ENCODE measurements at places on chromosomes 1 and 21.
A peak's percentile ranks its signal among the peaks of the same experiment; 100 is the strongest.

GRCh38 chr1:26477446-26478152 lies 5.4 kb downstream of the HMGN2 start:
- no peak for DNase-seq

- DNase-seq: no peak
These were observed 83.4 kb upstream of the ARHGEF16 start for GRCh38 chr1:3370856-3371703.

DNA sequence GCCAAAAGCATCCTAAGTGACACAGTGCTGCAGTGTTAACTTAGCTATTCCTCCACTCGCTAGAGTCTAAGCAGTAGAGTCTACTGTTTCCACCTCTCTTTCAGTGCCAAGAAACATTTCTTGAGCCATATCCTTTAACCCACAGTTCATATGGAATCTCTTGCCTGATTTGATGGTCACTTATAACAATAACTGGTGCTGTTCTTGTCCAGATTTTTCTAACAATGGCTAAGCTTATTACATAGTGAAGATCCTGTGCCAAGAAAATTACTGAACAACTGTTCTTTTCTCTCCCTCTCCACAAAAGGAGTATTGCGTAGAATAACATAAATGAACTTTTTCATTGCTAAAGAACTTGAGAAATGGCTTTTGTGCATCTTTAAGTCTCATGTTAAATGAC lies 121.3 kb downstream of the CDC7 start:
- DNase-seq: no peak

DNA sequence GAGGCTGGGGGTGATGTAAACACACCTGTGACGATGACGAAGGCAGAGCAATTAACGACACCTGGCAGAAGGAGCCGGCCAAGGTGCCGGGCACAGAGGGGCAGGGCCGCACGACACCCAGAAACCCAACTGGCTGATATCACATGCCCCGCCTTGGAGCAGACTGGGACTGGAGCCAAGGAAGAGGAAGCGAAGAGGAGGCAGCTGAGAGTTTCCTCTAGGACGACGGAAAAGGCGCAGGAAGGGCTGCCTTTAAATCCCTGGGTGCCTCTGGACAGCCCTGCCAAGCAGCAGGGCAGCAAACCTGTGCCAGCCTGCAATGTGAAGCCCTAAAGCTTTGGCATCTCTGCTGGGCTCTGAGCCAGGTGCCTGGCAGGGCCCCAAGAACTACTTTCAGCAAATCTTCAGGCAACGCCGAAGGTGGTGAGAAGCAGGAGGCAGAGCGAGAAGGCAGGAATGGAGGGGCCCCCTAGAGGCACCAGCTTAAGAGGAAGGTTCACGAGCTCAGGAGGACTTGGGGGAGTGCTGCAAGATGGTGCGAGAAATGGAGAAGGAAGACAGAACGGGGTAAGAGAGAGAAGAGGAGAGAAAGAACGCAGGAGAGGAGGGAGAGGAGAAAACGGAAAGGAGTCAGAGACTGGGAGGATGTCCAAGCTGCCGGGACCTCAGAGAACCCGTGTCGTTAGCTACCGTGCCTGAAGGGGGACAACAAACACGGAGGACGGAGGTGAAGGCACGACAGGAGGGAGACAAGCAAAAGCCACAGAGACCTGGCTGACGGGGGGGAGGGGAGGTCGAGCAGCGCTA lies 25.3 kb upstream of the PEF1 start:
- DNase-seq: no peak

DNA sequence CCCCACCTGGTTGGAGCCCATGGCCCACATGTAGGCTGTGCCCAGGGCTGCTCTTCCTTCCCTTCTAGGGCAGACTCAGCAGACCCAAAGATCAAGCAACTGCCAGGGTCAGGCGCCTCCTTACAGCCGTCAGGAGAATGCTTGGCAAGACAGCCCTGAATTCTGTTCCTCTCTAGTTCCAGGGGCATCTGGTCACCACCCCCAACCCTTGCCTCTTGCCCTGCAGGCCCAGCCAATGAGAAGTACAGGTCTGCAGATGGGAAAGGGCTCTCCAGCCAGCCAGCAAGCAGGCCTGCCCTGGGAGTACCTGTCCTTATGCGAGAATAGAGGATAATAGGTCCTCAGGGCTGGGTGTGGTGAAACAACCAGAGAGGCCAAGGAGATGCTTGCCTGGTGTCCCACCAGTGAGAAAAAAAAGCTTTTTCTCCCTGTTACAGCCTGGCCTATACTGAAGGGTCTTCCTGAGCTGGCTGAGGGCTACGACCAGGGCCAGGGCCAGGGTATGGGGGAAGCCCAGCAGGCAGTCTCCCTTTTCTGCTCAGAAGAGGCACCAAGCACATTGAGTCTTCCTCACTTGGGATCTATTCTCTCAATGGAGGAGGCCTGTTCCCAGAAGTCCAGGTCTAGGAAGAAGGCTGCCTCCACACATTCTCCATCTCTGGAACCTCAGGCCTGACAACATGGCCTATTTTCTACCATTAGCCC lies 31.4 kb downstream of the NAV1 start:
- no peak for DNase-seq

GRCh38 chr1:30225357-30225756 lies 498.0 kb downstream of the MATN1 start:
- DNase-seq: peak; percentile 8

DNA sequence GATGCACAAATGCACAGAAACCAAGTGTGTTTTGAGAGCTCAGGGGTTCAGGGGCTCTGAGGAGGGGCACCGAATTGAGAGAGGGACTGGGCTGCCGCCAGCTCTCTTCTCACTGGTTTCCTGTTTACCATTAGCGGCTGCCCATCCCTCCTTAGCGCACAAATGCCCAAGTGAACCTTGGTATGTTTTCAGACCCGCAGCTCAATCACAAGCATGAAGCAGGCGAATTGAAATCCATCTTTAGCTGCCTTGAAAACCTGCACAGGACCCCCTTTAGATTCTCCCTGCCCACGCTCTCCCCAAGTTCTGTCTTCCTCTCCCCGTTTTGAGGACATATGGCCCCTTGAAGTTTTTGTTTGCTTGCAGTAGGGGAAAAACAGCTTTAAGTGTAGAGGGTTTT lies 61.1 kb upstream of the ACOT11 start:
- peak; percentile 54 for DNase-seq

DNA sequence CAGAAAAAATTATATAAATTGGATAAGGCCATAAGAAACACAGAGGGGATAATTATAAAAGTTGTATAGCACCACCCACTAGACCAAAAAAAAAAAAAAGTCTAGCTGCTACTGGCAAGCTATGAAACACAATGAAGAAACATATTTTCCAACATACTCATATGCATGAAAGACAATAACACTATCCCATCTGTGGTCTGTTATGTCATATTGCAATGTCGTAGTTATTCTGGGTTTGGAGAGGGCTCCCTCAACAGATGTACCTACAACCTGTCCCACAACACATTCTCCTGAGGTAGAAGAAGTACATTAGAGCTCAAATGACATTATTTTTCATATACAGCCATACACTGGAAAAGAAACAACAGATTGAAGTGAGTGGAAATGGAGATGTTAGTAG lies 517.6 kb upstream of the ADGRL4 start:
- no peak for DNase-seq

- no peak for DNase-seq
These were observed 81.4 kb downstream of the VAV3 start for GRCh38 chr1:107883562-107883961.

DNA sequence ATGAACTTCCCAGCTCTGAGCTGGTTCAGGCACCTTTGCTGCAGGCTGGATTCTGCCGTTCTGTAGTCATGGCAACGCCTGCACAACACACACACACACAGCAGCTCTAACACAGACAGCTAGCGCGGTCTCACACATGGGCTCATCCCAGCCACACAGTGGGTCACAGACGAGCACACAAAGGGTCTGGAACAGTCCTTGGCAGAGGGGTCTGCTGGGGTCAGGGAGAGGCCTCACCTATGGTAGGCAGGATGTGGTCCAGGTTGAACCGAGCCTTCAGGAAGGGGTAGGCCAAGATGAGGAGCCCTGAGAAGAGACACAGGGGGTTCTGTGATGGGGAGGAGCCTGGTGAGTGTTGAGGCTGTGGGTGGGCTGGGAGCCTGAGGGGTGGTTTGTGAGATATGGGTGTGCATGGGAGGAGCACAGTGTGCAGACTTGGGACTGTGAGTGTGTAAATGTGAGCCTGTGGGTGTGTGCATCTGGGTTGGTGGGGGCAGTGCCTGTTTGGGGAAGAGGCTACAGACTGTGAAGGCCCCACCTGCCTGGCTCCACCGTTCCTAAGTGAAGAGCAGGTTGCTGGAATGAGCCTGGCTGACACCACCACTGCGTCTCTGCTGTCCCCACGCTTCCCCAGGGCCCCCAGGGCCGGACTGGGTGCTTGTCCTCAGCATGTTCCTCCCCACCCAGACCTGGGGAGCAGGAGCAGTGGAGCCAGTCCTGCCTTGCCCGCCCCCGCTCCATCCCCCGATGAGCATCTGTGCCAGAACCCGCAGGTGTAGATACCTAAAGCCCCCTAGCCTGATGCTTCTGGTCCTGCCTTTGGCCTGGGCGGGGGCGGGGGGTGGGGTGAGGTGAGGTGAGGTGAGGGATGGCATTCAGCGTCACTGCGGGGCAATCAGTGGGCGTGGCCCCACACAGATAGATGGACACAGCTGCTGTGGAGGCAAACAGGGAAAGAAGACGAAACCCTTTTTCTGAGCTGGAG lies 1.5 kb downstream of the KNCN start:
- DNase-seq: peak; percentile 86

DNA sequence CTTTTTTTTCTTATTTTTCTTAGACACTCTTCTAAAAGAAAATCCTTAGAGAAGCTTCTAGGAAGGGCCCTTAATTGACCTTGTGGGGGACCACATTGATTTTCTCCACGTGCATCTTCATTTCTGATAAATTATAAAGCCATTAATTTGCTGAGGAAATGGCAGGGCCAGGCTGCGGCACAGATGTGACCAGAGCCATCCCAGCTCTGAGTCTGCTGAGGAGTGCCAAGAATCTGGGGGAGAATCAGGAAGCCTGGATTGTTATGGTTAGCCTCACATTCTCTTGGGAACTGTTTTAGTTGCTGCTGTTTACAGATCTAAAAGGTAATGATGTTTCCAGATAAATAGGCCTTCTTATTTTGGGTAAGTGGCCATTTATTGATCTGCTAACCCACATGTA lies 16.2 kb downstream of the PROX1 start:
- no peak for DNase-seq

- DNase-seq: no peak
These were observed 310.3 kb upstream of the VAMP3 start for GRCh38 chr1:7460807-7461206.

GRCh38 chr1:201471772-201472171 lies 2.8 kb upstream of the PHLDA3 start:
- no peak for DNase-seq

DNA sequence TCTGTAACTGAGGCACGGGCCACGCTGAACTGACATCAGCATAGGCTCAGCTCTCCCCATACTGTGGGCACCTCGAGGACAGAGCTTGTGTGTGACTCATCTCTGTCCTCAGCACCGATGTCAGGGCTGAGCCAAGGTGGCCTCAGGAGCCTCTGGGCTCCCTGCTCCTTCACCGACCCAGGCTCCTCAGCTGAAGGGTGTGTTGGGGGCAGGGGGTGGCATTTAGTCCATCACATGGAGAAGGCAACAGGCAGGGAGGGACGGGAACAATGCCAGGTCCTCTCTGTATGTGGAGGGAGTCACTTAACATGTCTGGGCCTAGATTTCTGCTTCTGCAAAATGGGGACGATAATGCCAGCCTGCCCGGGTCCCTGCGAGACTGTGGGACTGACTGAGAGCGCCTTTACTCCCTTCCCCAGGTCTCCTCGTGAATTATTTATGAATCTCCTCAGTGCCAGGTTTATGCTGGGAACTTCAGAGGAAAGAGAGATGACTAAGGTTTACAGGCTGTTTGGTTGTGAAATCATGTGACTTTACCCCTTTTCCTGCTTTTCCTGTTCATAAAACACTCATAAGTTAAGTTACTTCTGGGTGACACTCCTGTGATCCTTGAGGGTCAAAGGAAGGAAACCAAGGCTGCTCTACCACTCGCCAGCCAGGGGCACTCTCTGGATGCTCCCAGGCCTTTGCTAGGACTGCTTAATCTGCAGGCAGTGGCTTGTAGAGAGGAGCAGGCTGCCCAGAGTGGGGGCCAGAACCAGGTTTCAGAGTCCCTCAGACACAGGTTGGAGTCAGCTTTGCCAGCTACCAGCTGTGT lies 16.2 kb downstream of the TTC39A start:
- no peak for DNase-seq

DNA sequence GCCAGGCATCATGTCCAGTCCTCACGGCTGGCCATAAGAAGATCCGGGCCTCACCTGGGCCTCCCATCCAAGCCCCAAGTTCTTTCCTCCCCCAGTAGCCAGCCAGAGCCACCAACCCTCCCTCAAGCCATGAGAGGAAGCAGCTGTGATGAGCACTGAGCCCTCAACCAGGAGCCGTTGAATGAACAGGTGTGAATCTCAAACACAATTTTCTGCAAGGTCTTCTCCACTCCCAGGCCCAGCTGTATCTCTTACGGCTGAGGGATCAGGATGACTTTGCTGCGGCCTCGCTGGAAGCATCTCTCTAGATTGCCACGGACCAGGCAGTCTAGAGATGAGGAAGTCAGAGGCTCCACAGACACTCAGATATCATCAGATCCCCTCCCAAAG lies 9.8 kb upstream of the CLDN14 start:
- DNase-seq: no peak

GRCh38 chr1:45033356-45033755 lies 21.3 kb downstream of the UROD start:
- DNase-seq: no peak

DNA sequence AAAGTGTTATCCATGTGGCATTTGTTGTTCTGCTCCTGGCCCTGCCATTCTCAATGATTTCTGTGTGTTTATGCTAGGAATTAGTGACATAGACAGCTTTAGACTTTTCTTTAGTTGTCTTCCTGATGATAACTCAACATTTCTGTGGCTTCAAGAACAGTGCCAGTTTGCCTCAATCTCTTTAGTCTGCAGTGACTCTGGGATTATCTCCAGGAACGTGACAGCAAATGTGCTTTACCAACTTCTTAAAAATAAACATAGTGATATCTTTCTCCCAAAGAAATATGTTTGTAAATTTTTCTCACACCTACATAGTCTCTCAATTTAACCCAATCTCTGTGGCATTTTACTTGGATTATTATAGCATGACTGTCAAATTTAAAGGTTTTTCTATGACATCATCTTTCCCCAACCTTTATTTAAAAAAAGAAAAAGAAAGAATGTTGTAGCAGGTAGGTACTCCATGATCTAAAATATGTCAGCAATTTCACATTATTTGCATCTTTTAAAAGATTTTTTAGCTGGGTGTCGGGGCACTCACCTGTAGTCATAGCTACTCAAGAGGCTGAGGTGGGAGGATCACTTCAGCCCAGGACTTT lies 24.6 kb downstream of the RNASEL start:
- DNase-seq: no peak

GRCh38 chr1:215477632-215478031 lies 89.5 kb upstream of the KCTD3 start:
- DNase-seq: no peak

GRCh38 chr1:220219136-220219442 lies 53.2 kb downstream of the RAB3GAP2 start:
- no peak for DNase-seq

DNA sequence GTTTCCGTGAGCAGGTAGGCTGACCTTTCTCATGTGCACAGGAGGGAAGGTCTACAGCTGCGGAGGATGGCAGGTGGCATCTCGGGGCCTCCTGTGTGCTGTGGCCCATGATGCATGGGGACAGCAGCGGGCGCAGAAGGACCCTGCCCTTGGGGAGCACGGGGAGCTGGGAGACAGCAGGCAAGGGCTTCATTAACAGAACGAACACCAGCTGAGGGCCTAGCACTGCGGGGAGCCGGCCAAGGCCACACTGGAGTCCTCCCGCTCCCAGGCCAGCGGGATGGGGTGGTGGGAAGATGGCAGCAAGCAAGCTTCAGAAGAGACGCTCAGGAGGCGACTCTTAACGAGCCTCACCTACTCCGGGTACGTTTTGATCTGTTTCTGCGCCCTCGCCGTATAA lies 66.6 kb downstream of the SCCPDH start:
- no peak for DNase-seq

All from NCI-H2227 treated with DMSO at 0.1 percent for 48 hours (cell line).